ENCODE measurements at places on chromosomes 5 and 9. TPM values are rescaled to one million over a fixed set of nuclear protein-coding genes. Genes with fewer than 3 reads are reported as not detected.

DNA sequence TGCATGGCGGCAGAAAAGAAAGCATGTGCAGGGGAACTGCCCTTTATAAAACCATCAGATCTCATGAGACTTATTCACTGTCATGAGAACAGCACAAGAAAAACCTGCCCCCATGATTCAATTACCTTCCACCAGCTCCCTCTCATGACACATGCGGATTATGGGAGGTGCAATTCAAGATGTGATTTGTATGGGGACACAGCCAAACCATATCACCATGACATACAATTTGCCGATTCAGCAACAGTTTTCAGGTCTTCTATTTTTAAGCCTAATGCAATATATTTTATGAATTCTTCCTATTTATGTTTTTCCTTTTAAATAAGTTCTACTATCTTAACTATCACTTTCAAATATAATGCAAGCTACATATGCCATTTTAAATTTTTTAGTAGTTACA lies 90.8 kb upstream of the CCDC152 start:
- DNase-seq: no peak

GRCh38 chr5:171926311-171926710 lies 80.1 kb downstream of the FBXW11 start:
- no peak for DNase-seq

- no peak for DNase-seq
These were observed 228.9 kb downstream of the FANCC start for GRCh38 chr9:95088421-95089161.

SAXO1 gene
- polyA plus RNA-seq: 0.03 TPM

DNA sequence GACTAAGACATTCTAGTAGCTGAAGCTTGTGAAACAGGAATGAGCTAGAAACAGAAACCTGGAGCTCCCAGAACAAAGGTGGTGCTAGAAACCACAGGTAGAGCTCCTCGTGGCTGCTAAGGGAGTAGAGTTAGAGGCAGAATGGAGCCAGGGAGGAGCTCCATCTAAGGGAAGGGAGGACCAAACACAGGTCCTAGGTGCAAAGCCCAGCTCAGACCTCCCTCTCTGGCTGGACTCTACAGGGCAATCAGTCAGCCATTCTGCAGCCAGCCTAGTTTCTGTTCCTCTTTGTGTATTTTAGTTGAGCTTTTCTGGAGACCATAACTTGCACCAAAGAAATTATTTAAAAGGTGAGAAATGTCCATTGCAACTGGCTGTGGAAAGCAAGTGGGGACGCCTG lies 70.4 kb downstream of the CRB2 start:
- no peak for DNase-seq

GRCh38 chr5:72509401-72509800 lies 2.2 kb upstream of the ZNF366 start:
- DNase-seq: no peak

- no peak for DNase-seq
These were observed 233.6 kb upstream of the SLC24A2 start for GRCh38 chr9:20022410-20022809.

- no peak for DNase-seq
These were observed 583.6 kb downstream of the CCDC171 start for GRCh38 chr9:16136451-16136850.

CDH6 gene
- 1.4 TPM for polyA plus RNA-seq

INPP5E gene
- 12.8 TPM for polyA plus RNA-seq

- DNase-seq: no peak
These were observed 76.5 kb downstream of the C9orf152 start for GRCh38 chr9:110131499-110131898.

HAND1 gene
- 2.6 TPM for polyA plus RNA-seq

DNA sequence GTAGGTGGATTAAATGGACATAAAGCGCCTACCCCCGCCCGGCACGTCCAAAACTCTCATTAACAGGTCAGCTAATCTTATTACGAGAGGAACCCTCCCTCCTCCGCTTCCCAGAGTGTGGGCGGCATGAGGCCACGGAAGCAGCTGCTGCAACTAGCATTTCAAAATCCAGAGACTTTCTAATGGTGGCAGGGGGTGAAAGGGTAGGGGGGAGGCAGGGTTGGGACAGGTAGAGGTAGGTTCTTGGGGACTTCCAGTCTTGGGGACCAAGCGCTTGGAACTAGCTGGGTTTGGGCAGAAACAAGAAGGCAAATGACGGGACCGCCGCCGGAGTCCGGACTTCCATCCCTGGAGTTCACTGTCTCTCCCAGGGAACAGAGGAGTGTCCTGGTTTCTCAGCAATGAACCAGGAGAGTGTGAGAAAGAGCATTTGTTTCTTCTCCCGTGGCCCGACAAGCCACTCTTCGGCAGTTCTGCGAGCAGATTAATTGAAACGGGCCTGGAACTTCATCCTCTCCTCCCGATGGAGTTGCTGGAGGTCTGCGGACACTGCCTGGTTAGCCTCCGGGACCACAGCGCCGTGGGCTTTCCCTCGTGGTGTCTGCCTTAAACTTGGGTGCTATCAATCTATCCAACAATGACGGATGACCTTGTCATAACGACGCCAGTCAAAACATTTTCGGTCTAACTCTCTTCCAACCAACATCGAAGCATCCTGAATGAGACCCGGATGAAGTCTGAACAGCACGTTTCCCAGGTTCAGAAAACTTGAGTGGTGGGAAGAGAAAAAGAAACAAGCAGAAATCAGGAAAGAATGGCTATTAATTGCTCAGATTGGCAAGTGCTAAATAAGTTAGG lies 1.6 kb upstream of the PRDM6 start:
- DNase-seq: peak; percentile 51

GRCh38 chr5:24855485-24855884 lies 210.7 kb upstream of the CDH10 start:
- no peak for DNase-seq

DNA sequence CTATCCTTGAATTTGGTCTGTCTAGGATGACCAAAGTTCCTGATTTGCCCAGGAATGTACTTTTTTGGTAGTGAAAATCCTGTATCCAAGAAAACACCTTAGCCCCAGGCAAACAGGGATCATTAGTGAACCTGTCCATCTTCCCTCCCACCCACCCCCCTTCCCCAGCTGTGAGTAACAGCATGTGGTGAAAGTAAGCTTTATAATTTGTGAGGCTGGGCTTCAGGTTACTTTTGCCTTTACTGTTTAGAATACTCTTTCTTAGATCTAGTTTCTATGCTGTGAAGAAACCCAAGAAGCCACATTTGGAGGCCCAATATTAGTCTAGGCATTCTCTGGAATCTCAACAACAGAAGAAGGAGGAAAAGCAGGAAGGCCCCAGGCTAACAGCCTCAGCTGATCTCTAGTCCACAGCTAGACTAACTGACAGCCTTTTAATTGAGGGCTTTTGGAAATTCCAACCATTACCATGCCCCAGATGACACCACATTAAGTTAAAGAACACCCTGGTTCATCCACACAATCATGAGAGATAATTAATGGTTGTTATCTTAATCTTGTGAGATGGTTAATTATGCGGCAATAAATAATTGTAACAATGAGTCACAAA lies 703.0 kb upstream of the NUDT12 start:
- DNase-seq: no peak

KYAT1 gene
- polyA plus RNA-seq: 13.3 TPM

SLC25A2 gene
- polyA plus RNA-seq: not detected

DNA sequence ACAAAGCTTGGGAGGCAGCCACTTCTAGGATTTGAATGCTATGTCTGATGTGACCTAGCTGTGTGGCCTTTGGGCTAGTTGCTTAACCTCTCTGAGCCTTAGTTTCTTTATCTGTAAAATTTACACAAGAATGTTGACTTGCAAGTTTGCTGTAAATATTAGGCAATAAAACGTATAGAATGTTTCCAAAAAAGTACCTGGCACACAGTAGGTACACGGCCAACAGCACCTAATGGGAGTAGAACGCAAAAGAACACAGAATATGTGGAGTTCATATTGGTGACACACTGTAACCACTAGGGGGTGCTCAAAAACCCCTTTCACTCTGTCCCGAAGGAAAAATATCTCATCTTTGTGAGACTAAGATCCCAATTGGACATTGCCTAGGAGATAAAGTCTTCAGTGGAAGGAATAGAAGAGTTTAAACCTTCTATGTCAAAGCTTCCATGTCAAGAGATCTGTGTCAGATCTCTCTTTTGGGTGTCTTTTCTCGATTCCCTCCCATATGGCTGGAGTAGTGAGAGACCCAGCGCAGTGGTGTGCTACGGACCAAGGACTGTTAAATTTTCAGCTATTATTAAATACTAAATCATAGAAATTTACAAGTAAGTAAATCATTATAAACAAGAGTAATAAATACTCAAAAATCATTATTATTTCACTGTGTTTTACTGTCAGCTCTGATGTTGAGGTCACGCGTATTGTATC lies 145.4 kb upstream of the RAD23B start:
- DNase-seq: peak; percentile 45

DNA sequence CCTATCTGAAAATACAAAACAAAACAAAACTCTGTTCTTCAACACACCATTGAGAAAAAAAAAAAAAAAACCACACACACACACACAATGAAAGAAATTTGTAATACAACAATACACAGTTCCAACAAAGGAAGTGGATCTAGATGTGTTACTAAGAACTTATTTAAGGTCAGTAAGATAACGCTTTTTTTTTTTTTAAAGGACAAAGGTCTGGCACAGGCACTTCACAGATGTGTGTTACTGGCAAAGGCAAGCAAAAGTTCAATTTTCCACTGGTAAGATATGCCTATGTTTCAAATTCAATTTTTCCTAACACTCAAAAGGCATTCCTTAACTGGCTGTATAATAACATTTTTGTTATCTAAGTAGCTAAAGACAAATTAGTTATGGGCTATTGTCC lies 3.6 kb downstream of the RFK start:
- no peak for DNase-seq

DNA sequence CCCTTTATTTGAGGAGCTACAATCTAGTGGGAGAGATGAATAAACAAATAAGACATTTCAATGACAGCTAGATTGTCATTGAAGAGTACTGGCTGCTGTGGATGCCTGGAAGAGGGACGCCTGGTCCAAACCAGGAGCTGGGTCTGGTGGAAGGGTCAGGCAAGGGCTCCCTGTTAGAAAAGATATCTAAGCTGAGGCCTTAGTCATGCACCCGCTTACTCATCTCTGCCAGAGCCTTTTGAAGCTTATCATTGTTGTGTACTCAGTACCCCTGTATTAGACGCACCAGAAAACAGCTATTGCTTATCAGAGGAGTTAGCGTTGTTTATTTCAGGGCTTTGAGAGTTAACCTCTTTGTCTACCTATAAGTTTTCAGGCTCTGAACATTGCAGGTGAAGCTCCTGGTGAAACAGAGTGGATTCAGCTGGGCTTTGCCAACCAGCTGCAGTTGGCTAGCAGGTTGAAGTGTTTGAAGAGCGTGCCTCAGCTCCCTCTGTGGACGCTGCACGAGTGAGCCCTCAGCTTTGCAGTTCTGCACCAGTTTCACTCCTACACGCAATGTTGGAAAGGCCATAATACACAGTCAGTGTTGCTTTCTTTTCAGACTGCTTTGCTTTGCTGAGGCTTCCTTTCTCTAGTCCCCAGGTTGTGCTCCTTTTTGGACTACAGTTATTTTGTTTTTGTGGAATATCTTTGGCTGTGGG lies 5.6 kb upstream of the GPR151 start:
- no peak for DNase-seq

SOHLH1 gene
- not detected for polyA plus RNA-seq

LRRC14B gene
- not detected for polyA plus RNA-seq

GRCh38 chr5:169904059-169904458 lies 76.2 kb downstream of the INSYN2B start:
- DNase-seq: no peak

DNA sequence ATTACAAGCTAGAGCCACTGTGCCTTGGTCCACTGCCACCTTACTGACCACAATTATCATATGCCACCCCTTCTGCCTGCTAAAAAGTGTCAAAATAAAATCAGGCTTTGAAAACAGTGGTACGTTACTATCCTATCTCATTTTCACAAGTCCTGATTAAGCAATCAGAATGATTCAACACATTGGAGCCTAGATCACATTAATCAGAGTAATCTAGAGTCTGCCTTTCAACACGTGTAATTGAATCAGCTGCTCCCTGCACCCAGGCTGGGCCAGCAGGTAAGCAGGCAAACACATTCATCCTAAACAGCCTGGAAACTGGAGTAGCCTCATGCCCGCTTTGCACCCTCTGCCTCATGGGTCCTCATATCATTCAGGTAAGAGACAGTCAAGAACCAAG lies 186.2 kb downstream of the DCP2 start:
- DNase-seq: no peak

WNK2 gene
- 0.12 TPM for polyA plus RNA-seq

DNA sequence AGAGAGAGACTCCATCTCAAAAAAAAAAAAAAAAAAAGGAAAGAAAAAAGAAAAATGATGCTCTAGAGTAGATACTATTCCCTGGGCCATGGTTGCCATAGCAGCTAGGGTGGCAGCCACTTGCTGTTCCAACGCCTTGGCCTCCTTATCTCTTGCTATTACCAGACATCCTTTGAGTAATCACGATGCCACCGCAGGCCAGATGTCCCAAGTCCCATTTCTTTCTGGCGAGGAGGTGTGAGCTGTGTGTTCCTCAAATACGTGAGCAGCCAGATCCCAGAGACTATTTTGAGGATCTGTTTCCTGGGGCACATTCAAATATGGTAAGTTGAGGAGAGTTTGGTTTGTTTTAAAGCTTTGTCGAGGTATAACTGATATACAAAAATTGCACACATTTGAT lies 23.4 kb upstream of the GFPT2 start:
- DNase-seq: peak; percentile 70

DNA sequence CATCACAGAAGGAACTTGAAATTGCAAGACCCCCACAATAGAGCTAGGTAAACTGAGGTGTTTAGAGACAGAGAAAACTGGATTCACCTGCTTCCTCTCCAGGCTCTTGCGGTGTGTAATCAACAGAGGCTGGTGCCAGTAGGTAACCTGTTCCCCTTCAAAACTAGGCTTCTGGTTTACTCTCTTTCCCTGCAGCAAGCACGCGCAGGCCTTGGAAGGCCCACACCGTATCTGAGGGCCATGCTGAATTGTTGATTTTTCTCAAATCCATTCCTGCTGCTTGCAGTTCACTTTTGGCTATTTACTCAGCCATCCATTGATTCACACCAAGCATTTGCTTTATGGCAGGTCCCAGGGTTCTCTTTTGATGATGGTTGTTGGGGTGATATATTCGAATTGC lies 667 bp upstream of the FRRS1L start:
- peak; percentile 20 for DNase-seq

SEMA6A gene
- 0.29 TPM for polyA plus RNA-seq

C9orf40 gene
- polyA plus RNA-seq: 2.0 TPM

GRCh38 chr9:71250581-71250980 lies 129.2 kb upstream of the TRPM3 start:
- no peak for DNase-seq

ANKRD31 gene
- 0.05 TPM for polyA plus RNA-seq

DNA sequence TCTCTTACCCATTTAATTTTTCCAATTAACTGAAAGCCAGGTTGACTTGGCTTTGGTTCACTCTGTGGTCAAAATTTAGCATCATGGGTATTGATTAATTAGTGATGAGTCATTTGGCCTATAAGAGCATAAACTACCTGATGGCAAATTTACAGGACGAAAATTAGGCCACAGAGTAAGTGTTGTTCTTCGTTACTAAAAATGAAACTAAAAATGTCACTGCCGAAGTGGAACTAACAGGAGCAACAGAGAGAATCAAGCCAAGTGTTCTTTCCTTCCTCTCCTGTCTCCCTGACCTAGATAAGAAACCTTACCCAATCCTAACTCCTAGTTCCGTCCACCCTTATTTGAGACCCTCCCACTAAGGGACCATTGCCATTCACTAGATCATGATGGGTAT lies 176.9 kb downstream of the RAB3C start:
- DNase-seq: no peak

Data from SK-N-SH (cell line).